ENCODE measurements at places on chromosomes 3 and 15.

GRCh38 chr3:11096266-11097139, 57.8 kb upstream of the HRH1 start:
- H3K4me1 ChIP-seq = no peaks in the 10 kb centered on the region
- peaks cover 48% of the 10 kb centered on the region for H3K27me3 ChIP-seq
- H3K4me3 ChIP-seq = no peak overlapping the region

- H3K27ac ChIP-seq = no peak overlapping the region
- H3K27me3 ChIP-seq = no peaks in the 10 kb centered on the region
- H3K4me3 ChIP-seq = no peak overlapping the region
- peaks cover 9% of the 10 kb centered on the region for H3K4me1 ChIP-seq
- no peak for DNase-seq
- no peaks in the 10 kb centered on the region for H3K36me3 ChIP-seq
Observed at GRCh38 chr3:133377396-133377795, 22.5 kb upstream of the BFSP2 start.

DNA sequence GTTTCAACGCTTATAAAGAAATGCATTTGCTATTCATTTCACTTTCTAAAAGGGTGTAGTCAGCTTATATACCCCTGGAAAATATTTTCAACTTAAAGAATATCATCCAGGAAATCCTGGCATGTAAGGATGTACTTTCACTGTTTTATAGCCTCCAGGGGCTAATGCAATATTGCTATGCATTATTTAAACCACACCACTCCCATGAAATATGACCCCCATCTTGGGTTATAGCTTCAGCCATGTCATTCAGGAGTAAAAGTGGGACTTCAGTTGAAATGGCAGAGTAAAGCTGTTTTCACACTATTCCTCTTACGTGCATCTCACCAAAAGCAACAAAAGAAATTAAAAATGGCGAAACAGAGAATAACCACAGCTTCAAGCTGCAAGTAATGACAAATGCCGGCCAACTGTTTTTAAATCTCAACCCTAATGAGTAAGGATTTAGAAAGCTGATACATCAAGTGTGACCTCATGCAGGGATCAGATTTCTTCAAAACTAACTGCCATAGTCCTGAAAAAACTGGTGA, 84.5 kb downstream of the COL6A6 start:
- no peak overlapping the region for H3K4me3 ChIP-seq
- H3K4me1 ChIP-seq = peaks cover 4% of the 10 kb centered on the region
- DNase-seq = no peak
- H3K36me3 ChIP-seq = no peaks in the 10 kb centered on the region

- H3K27ac ChIP-seq = peak overlapping the region; percentile 83
- H3K36me3 ChIP-seq = no peaks in the 10 kb centered on the region
- H3K4me3 ChIP-seq = peak overlapping the region; percentile 60
- no peak for DNase-seq
Observed at GRCh38 chr3:27681249-27681748, 40.8 kb downstream of the EOMES start.

DNA sequence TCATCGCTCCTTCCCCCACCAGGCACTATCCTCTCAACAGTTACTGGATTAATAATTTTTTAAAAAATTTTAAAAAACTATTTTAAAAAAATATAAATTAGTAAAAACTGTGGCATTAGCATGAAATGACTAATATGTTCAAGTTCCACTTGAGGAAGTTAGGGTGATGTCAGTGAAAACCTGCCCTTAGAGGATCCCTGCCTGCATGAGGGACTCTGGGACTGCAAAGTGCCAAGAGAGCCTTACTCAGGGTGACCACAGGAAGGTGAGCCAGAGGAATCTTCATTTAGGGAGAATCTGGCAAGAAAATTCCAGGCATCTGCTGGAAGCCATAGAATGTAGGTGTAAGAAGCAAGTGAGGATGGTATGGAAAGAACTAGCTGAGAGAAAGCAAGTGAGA, 157.7 kb upstream of the BCL6 start:
- no peaks in the 10 kb centered on the region for H3K4me1 ChIP-seq
- DNase-seq = no peak
- H3K27me3 ChIP-seq = peaks cover 8% of the 10 kb centered on the region
- H3K36me3 ChIP-seq = no peaks in the 10 kb centered on the region

DNA sequence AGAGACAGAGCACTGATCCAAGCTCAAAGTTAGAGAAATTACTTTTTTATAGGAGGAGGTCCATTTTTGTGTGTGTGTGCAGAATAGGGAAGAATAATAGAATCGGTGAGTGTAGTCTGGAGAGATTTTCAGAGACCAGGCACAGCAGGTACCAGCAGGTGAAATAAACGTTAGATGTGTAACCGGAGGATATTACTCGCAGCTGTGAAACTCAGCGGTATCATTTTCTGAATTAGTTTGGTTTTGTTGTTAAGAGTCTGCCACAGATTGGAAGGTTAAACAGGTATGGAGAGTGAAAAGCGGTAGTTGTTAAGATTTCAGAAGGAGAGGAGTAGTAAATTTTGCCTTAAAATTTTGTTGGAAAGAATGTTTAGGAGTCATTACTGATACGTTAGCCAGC, 69.9 kb downstream of the RGMA start:
- peak overlapping the region; percentile 17 for H3K27ac ChIP-seq
- DNase-seq = no peak
- no peak overlapping the region for H3K4me3 ChIP-seq
- no peaks in the 10 kb centered on the region for H3K27me3 ChIP-seq
- peaks cover 69% of the 10 kb centered on the region for H3K36me3 ChIP-seq

GRCh38 chr15:38207621-38208020, 45.0 kb upstream of the SPRED1 start:
- DNase-seq = no peak
- peaks cover 3% of the 10 kb centered on the region for H3K27me3 ChIP-seq
- no peaks in the 10 kb centered on the region for H3K36me3 ChIP-seq
- H3K4me1 ChIP-seq = peaks cover 14% of the 10 kb centered on the region

DNA sequence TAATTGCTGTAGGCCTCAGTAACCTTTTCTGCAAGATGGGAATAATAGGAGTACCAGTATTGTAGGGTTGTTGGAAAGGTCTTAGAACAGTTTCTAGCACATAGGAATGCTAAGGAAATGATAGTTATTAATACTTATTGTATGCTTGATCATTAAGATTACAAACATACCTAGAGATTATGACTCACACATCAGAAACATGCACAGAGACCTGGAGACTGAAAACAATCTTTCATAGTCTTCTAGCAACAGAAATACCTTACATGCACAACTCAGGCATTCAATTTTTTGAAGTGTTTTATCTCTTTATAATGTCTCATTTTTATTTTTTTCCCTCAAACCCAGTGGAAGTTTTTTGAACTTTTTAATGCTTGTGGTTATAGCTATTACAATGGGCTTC, 104.4 kb upstream of the ZBTB20 start:
- H3K27me3 ChIP-seq = no peaks in the 10 kb centered on the region
- H3K27ac ChIP-seq = no peak overlapping the region
- no peaks in the 10 kb centered on the region for H3K36me3 ChIP-seq

- no peak overlapping the region for H3K4me3 ChIP-seq
- DNase-seq = no peak
- no peaks in the 10 kb centered on the region for H3K36me3 ChIP-seq
- H3K4me1 ChIP-seq = peaks cover 10% of the 10 kb centered on the region
Observed at GRCh38 chr3:126340081-126340511, 17.1 kb downstream of the KLF15 start.

GRCh38 chr3:4493014-4493940, at the start of gene ITPR1:
TSS of gene ITPR1 (plus strand) at chr3:4493348. CDS start at chr3:4516492, 23,144 bp downstream.
- DNase-seq = peak; percentile 98
- H3K4me1 ChIP-seq = peaks cover 16% of the 10 kb centered on the region
- no peaks in the 10 kb centered on the region for H3K36me3 ChIP-seq
- H3K27ac ChIP-seq = peak within 1 kb of the TSS; percentile 98

Measured in progenitor cell of endocrine pancreas (in vitro differentiated cells).